Keratinocyte (primary cell): ENCODE measurements at places on chromosomes 11 and 22. TPM values are rescaled to one million over a fixed set of nuclear protein-coding genes. Genes with fewer than 3 reads are reported as not detected.

Gene OR2AG1
- polyA plus RNA-seq: not detected in 3 replicates

Gene OR8A1
- not detected in 3 replicates for polyA plus RNA-seq

Gene GGTLC2
- polyA plus RNA-seq: not detected in 3 replicates

Gene PATE4
- not detected in 3 replicates for polyA plus RNA-seq

Gene PICK1
- 26.8 to 33.0 TPM (median 28.8 TPM) in 3 replicates for polyA plus RNA-seq

Gene LRRC75B
- 4.3 to 10.5 TPM (median 4.9 TPM) in 3 replicates for polyA plus RNA-seq

Gene CCDC73
- polyA plus RNA-seq: not detected in 3 replicates

Gene PRDX5
- 590 to 817 TPM (median 591 TPM) in 3 replicates for polyA plus RNA-seq

Gene DNAJB7
- not detected in 3 replicates for polyA plus RNA-seq

Gene USP2
- 0.35 to 0.49 TPM (median 0.46 TPM) in 3 replicates for polyA plus RNA-seq

Gene CBX7
- 1.2 to 1.6 TPM (median 1.3 TPM) in 3 replicates for polyA plus RNA-seq

Gene TSPAN4
- polyA plus RNA-seq: 42.1 to 73.0 TPM (median 70.8 TPM) in 3 replicates

Gene TRPM5
- not detected in 3 replicates for polyA plus RNA-seq

Gene SHISAL1
- 0.18 to 1.5 TPM (median 0.24 TPM) in 3 replicates for polyA plus RNA-seq

Gene BTBD18
- not detected in 3 replicates for polyA plus RNA-seq

Gene SLC25A45
- polyA plus RNA-seq: 0.20 to 0.46 TPM (median 0.25 TPM) in 3 replicates

Gene OR6T1
- not detected in 3 replicates for polyA plus RNA-seq

Gene ZP1
- not detected in 3 replicates for polyA plus RNA-seq

Gene KREMEN1
- polyA plus RNA-seq: 6.3 to 11.4 TPM (median 6.8 TPM) in 3 replicates

Gene CLMP
- polyA plus RNA-seq: 2.7 to 5.4 TPM (median 3.1 TPM) in 3 replicates

Gene WNT7B
- 1.5 to 1.7 TPM (median 1.7 TPM) in 3 replicates for polyA plus RNA-seq

Gene LINC01488
- polyA plus RNA-seq: not detected in 3 replicates

Gene APOA1
- polyA plus RNA-seq: 0.10 TPM in 1 of 3 replicates, not detected in the others

Gene SDF2L1
- 23.2 to 33.1 TPM (median 25.6 TPM) in 3 replicates for polyA plus RNA-seq

Gene IRAG1
- polyA plus RNA-seq: 0.37 to 0.71 TPM (median 0.51 TPM) in 3 replicates
